Anterior cingulate cortex (tissue), 58 donors: ENCODE measurements at places on chromosomes 2 and 18.

DNA sequence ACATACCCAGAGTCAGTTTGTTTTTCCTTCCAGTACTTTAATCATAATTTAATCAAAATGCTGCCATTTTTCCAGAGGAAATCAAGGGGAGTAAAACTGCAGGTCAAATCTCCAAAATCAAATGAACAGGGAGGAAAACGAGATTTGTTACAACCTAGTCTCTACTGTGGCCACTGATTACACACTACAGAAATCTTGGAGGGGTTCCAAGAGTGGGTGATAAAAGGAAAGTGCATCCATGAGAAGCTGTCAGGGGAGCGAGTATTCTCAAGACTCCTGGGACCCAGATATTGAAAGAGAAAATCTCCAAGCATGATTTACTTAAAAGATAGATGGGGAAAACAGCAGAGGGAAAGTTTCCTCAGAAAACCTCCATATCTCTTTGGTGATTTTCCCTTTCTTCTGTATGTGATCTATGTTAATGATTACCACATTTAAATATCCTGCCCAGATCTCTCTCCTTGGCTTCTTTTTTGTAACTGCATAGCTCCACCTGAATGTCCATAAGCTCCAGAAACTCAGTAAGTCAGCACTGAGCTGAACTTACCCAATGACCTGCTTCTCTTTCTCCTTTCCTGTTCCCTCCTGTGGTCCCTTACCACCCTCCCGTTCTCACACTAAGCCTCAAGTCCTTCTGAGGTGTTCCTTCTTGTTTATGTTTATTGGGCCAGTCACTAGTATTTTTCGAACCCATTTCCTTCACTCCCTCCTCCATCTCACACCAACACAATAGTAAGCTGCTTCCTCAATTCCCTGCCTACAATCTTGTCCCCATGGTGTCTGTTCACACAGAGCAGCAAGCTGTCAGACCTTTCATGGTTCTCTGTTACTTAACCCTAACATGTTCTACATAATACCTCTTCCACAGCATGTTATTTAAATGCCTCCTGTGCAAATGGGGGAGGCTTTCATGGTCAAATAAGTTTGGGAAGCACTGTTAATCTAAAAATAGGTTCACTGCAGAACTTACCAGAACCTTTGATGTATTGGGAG lies 73.9 kb upstream of the TWSG1 start:
- DNase-seq, result no peak

GRCh38 chr2:191790737-191791136 lies 56.2 kb downstream of the CAVIN2 start:
- DNase-seq, result no peak

- no peak for DNase-seq
These were observed 36.6 kb downstream of the SLC14A1 start for GRCh38 chr18:45760462-45761036.

DNA sequence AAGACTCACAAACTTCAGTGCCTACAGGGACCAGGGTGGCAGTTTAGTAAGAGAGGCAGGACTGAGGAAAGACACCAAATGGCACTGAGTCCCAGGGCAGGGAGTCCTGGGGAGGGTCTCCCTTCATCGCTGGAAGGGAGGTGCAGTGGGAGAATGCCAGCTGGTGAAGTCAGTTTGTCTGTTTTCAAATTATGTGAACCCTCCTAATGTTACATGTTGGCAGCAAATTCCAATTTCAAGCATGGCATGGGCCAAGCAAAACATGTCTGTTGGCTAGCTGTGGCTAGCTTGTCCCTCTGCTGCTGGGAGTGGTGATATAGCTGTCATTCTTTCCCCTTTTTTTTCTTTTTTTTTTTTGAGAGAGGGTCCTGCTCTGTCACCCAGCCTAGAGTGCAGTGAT lies 55.9 kb upstream of the HAAO start:
- DNase-seq, result no peak

- DNase-seq, result no peak
These were observed 193.4 kb downstream of the CCDC102B start for GRCh38 chr18:68991286-68991685.

DNA sequence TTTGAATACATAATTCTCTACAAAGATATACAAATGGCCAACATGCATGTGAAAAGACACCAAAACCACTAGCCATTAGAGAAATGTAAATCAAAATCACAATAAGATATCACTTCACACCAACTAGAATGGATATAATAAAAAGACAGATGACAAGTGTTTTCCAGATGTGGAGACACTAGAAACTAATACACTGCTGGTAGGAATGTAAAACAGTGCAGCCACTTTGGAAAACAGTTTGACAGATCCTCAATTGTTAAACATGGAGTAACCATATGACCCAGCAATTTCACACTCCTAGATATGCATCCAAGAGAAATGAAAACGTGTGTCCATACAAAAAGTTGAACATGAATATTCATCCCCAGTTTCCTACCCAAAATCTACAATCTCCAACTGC lies 9.8 kb upstream of the RAB11FIP5 start:
- DNase-seq, result no peak

DNA sequence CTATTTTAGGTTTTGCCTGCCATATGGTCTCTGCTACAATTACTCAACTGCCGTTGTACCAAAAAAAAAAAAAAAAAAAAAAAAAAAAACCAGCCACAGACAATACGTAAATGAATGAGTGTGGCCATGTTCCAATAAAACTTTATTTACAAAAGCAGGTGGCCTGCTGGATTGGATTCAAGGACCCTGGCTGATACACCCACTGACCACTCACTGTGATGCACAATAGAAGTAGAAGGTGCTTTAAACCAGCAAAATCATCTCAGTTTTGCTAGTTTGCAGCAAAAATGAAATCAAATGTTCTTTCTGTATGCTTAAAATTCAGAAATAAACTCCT lies 137.4 kb downstream of the AKAIN1 start:
- DNase-seq, result no peak

DNA sequence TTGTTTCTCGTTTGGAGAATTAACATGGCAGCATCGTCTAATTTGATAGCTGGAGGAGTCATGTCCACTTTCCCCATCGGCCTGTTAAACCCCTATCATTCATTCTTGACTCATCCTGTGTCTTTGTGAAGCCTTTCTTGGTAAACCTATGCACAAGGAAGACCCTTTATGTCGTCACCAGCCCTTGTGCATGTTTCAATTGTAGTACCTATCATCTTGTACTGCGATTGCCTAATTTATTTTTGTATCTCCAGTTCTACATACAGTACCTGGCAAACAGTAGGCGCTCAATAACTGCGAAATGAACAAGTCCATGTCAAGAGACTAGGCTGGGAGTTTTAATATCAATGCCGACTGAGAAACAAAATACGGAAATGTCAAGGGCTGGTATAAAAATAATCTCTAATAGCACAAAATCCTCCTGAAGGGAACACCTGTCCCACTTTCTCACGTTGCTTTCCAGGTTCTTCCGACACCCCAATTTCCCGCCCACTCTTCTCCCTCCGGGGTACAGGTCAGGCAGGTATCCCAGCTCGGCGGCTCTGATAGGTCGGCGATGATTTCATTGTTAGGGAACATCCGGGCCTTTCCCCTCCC lies 1.3 kb upstream of the PPM1B start:
- DNase-seq, result no peak

DNA sequence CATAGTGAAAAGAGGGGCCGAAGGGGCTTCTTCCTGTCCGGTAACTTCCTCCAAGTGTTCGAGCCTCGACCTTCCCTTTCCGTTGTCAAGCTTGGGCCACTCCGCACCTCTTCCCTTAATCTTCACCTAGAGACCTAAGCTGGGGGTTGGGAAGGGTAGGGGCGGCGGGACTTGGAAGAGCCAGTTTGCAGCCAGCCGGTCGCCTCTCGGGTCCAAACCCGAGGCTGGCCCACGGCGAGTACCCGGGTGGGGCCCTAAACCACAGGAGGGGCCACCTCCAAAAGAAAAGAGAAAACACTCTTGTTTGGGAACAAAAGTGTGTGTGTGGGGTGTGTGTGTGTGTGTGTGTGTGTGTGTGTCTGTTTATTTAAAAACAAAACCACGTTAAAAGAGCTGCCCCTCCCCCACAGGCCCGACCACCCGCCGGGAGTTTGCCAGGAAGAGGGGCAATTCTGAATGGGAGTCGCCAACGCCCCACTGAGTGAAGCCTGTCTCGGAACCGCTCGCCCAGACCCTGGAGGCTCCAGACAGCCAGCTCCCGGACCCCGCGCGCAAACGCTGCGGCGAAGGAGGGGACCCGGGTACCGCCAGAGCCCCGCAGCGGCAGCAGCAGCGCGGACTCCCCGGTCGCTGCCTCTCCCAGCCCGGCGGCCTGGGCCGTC lies 488 bp upstream of the RHOB start:
- no peak for DNase-seq

DNA sequence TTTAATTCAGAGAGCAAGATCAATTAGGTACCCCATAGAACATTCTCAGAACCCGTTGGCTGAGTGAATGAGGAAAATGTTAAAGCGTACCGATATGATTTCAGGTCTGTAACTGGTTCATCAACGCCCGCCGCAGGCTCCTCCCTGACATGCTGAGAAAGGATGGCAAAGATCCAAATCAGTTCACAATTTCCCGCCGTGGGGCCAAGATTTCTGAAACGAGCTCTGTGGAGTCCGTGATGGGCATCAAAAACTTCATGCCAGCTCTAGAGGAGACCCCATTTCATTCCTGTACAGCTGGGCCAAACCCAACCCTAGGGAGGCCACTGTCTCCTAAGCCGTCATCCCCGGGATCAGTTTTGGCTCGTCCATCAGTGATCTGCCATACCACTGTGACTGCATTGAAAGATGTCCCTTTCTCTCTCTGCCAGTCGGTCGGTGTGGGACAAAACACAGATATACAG lies 7.3 kb downstream of the TGIF1 start:
- DNase-seq, result no peak

GRCh38 chr2:54636415-54637139 lies 86.9 kb upstream of the EML6 start:
- peak; percentile 19 for DNase-seq

- no peak for DNase-seq
These were observed 361.2 kb upstream of the GALNT5 start for GRCh38 chr2:156896294-156896693.

DNA sequence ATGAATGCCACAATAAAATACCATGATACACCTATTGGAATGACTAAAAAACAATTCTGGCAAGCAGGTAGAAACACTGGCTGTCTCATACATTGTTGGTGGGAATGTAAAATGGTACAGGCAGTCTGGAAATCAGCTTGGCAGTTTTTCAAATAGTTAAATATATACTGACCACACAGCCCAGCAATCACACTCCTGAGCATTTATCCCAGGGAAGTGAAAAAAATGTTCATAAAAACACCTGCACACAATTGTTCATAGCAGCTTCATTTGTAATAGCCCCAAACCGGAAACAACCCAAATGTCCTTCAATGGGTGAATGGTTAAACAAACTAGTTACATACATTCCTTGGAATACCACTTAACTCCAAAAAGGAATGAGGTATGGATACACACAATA lies 137.2 kb downstream of the TFCP2L1 start:
- DNase-seq, result no peak

GRCh38 chr2:8802741-8803140 lies 34.7 kb downstream of the KIDINS220 start:
- DNase-seq, result no peak

- DNase-seq, result no peak
These were observed 19.5 kb upstream of the TNS1 start for GRCh38 chr2:218022131-218022850.

DNA sequence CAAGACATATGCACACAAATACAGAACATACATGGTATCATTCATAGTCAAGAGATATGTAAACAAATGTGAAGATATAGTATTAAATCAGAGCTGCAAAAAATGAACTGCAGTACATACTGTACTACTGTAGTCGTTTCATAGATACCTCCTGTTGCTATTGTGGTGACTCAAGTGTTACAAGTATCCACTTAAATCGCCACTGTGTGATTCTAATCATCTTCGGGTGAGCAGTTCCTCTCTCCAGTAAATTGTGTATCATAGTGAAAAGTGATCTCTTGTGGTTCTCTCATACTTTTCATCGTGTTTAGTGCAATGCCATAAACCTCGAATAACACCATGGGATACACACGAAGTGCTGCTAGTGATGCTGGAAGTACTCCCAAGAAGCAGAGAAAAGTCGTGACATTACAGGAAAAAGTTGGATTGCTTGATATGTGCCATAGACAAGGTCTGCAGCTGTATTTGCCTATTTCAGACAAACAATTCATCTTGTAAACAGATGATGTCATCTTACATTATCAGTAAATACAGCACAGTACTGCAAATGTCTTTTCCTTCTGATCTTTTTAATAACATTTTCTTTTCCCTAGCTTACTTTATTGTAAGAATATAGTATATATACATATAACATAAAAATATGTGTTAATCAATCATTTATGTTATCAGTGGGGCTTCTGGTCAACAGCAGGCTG lies 222.2 kb downstream of the BCL11A start:
- DNase-seq, result no peak

- no peak for DNase-seq
These were observed 25.9 kb downstream of the CD8A start for GRCh38 chr2:86764661-86765309.

- no peak for DNase-seq
These were observed 551.4 kb upstream of the SLC39A10 start for GRCh38 chr2:195105581-195105980.

DNA sequence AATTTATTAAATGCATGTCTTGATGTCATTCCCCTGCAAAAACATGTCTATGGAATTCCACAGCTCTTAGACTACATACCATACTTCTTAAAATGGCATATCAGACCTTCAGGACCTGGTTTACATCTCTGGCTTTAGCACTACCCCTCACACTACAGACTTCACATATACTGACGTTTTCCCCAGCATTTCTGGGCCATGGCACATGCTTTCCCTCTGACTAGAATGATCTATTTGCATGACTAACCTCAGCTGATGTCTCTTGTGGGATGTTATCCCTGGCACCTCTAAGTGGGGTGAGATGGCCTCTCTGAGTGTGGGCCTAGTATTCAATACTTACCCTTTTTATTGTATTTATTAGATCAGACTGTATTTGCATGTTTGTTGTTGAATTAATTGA lies 381.6 kb downstream of the ERBB4 start:
- DNase-seq, result no peak

GRCh38 chr2:8567469-8568260 lies 114.2 kb upstream of the ID2 start:
- DNase-seq, result no peak

DNA sequence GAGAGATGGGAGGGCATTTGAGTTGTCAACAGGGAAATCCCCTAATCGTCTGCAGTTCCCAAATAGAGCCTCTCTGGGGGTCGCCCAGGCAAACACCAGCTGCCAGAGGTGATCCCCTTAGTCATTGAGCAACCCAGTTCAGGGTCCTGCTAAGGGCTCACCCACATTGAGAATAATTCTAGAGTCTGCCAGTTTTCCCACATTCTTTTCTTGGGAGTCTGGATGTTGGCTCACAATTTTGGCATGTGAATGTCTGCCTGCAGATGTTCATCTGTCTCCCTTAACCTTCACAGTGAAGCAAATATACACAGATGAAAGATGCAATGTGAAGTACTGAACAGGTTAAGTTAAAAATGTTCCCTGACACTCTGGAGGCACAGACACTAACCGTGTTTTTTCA lies 11.4 kb upstream of the SMIM21 start:
- DNase-seq, result no peak

DNA sequence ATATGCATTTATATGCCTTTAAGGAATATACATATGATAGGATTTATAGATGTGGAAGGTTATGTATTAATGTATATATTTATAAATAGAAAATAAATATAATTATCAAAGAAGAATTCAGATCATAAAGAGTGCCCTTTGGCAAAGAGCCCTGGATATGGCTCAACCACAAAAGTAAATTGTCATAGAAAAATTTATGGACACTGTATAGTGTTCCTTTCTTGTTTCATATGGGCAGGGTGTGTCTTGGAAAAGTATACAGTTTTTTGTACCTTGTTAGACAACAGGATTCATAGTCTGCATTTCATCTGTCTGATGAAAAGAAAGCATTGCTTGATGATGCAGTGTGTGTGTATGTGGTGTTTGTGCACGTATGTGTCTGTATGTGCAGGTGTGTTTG lies 2.9 kb downstream of the UGT1A7 start:
- no peak for DNase-seq
